Activated CD4-positive, CD25-positive, alpha-beta regulatory T cell (primary cell): ENCODE measurements at places on chromosomes 5 and 9.
A peak's percentile ranks its signal among the peaks of the same experiment; 100 is the strongest.

- no peak for DNase-seq
Observed at GRCh38 chr5:126460459-126460858, 37.2 kb downstream of the GRAMD2B start.

GRCh38 chr5:79077680-79078365 lies 8.3 kb downstream of the BHMT2 start:
- DNase-seq, result no peak

- DNase-seq, result no peak
Observed at GRCh38 chr5:2744485-2744884, 7.0 kb downstream of the IRX2 start.

DNA sequence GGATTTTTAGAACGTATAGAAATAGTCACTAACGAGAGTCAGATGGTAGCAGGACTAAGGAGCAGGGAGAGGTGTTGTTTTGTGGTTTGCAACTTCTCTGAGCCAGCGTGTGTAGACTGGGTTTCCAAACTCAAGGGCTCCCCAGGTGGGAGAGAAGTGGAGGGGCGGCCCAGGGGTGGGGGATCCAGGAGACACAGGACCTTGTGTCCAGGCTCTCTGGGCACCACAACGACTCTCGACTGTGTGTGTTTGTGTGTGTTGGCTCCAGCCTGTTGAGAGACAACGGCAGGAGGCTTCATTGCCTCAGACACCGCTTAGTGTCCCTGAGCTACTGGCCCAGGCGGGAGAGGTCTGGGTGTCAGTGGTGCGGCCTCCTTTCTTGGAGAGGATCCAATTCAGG lies 934 bp upstream of the FCN1 start:
- no peak for DNase-seq

GRCh38 chr9:114687034-114687433 lies 5.0 kb upstream of the TEX48 start:
- DNase-seq, result no peak

- no peak for DNase-seq
Observed at GRCh38 chr5:175123542-175123941, 320.4 kb downstream of the DRD1 start.

GRCh38 chr9:71604197-71605063 lies 163.9 kb downstream of the CEMIP2 start:
- peak; percentile 71 for DNase-seq

DNA sequence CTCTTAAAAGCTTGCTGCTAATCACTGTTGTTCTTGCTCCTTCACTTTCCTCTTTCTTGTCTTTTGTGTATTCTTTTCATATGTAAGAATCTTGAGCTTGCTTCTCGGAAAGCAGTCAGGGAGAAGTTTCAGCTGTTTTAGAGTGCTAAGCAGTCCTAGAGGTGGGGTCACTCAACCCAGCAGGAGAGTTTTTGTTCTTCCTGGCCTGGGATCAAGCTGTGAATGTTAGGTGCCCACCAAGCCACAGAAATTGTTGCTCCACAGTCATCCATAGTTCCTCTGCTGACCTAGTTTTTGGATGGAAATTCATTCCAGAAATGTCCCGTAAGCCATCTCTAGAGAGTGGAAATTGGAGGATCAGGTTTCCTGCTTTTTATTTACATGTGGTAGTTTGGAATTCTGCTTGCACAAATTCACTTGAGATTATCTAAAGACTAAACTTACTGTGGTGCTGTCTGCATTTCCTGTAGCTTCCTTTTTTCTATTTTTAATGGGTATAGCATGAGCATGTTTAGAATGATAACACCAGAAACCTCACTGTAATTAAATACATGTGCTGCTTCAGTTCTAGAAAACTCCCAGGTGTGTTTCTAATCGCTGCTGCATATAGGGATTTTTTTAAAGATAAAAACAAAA lies 108.7 kb downstream of the MAST4 start:
- DNase-seq, result no peak

DNA sequence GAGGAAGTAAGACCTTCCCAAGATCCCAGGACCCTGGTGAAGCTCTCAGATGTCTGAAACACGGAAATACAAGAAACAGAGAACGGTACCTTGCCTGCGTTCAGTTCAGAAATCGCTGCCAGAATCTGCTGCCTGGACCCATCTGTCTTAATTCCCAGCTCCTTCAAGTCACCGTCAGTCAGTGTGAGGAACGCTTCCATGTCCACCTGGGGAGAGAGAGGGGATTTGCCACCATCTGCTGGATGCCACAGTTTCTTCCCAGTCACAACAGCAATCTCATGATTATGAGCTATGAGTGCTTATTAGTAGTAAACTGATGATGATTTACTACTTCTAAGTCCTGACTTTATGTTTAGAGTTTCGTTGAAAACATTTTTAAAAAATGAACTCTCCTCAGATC lies 36.7 kb upstream of the GABBR2 start:
- DNase-seq, result no peak

- DNase-seq, result no peak
Observed at GRCh38 chr9:94918038-94918753, 191.7 kb downstream of the AOPEP start.

GRCh38 chr5:115806986-115807653 lies 9.3 kb downstream of the CDO1 start:
- no peak for DNase-seq

- no peak for DNase-seq
Observed at GRCh38 chr5:106415541-106415940, 1255.2 kb downstream of the EFNA5 start.

DNA sequence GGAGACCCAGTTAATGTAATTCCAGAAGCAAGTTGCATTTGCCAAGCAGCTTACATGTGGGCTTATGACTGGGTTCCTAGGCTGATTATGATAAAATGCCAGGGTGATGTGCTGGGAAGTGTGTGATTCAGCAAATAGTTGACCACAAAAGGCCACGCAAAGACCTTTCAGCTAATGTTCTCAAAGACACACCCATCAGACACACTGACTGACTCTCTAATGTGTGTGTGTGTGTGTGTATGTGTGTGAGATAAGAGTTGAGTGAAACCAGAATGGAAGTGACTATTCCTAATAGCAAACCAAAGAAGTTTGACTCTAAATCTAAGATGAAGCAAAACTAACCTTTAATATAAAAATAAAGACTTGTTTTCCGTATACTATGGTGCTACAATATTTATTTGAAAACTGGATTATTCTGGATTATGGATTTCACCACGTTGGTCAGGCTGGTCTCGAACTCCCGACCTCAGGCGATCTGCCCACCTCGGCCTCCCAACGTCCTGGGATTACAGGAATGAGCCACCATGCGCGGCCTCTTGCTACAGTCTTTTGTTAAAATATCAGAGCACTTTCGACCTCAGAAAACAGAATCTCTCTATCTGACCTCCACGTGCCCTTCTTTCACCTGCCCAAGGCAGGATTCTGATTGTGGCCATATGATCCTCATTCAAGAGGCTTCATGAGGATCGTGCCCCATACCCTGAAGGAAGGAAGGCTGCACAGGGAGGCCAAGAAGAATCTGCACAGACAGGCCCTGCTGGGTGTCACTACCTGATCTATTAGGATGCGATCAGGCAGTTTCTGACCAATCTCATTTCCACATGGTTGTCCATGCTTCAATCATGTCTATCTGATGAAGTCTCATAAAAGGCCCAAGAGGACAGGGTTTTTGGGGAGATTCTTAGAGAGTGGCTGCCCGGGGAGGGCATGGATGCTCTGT lies 75.6 kb downstream of the USP20 start:
- DNase-seq, result no peak

DNA sequence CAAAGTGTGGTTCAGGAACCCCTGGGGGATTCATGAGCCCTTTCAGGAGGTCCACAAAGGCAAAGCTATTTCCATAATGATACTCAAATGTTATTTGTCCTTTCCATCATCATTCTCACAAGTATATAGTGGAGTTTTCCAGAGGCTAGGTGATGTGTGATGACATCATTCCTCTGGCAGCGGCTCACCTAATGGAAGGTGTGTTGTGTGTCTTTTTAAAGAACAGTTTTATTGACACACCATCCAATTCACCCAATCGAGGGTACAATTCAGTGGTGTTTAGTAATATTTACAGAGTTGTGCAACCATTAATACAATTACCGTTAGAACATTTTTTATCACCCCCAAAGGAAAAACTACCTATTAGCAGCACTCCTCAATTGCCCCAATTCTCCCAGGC lies 9.7 kb downstream of the NANS start:
- DNase-seq, result no peak
